ENCODE measurements at places on chromosomes 13 and 19.

GRCh38 chr19:4866595-4867424 lies 657 bp downstream of the PLIN3 start:
- DNase-seq: no peak

DNA sequence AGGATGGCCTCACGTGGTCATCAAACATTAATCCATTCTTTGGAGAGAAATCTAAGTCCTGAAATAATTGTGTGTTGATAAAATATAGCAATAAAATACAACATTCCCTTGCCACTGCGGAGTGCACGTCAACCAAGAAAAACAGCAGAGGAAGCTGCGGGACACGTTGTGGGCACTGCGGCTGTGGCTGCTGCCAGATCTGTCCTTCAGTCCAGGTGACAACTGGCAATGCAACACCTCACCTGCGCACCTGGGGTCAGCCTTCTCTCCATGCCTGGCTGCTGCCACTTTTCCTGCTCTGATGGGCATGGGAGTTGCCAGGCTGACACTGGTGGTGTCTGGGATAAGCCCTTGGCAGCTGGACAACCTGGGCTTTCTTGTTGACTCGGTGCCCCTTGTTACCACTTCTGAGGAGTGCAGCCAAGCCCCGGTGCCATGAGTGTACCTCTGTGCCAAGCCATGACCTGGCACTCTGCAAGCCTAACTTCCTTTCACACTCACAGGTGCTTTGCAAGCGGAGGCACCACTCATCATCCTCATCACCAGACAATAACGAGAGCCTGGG lies 251.6 kb upstream of the TSHZ3 start:
- DNase-seq: no peak

- DNase-seq: no peak
Observed at GRCh38 chr19:12841094-12841493, 2.8 kb downstream of the MAST1 start.

GRCh38 chr13:114134944-114135610 lies 2.7 kb upstream of the RASA3 start:
- DNase-seq: no peak

- DNase-seq: no peak
Observed at GRCh38 chr13:109694972-109695371, 91.4 kb downstream of the IRS2 start.

DNA sequence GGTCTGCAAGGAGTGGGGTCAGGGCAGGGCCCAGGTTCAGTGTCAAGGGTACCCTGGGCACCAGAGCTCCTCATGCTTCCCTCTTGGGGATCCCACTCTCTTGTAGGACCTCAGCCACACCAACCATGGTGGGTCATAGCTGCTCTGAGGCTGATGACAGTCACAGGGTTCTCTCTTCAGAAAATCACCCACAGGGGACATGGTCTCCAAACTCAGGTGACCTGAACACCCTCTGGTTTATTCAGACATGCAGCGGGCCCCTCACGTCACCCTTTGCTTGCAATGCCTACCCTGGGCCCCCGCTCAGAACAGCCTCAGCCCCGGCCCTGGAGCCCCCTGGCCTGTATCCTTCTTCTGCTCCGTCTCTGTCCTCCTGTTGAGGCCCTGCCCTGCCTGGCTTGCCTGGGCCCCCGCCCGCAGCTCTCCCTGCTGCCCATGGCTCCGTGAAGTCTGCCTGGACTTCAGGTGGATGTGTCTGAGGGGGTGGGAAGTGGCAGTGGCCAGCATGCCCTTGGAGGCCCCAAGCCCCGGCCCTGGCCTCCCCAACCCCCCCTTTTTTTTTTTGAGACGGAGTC lies 20.4 kb downstream of the CHERP start:
- DNase-seq: no peak

GRCh38 chr19:52188822-52189734 lies 774 bp upstream of the PPP2R1A start:
- DNase-seq: peak; percentile 62

DNA sequence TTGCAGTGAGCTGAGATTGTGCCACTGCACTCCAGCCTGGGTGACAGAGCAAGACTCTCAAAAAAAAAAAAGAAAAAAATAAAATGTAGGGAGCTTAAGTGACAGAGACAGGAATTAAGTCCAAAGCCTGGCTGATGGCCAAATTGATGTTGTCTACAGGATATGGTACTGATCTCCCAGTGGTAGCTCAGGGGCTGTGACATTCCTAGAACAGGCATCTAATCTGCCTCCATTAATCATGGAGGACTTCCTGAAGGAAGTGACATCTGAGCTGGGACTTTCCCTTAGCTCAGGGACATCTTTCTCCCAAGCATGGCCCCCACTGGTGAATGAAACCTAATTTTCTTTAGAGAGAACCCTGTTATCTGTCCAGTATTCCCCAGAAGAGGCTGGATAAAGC lies 11.4 kb upstream of the EDDM13 start:
- DNase-seq: no peak

DNA sequence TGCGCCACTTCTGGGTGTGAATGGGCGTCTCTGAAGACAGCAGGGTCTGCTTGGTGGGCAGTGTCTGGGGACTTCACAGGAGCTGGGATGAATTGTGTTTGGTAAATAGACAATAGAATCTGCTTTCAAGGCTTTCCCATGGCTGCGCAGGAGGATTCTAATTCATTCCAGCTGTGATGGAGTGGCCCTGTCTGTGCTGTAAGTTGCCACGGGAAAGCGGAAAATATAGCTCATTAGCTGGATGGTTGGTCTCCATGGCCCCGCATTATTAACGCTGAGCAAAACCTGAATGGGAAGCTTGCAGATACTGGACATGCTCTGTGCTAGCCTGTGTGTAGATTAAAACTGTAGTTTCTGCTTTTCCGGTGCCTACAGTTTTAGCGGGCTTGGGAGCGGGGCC lies 15.6 kb upstream of the C1QTNF9 start:
- DNase-seq: no peak

DNA sequence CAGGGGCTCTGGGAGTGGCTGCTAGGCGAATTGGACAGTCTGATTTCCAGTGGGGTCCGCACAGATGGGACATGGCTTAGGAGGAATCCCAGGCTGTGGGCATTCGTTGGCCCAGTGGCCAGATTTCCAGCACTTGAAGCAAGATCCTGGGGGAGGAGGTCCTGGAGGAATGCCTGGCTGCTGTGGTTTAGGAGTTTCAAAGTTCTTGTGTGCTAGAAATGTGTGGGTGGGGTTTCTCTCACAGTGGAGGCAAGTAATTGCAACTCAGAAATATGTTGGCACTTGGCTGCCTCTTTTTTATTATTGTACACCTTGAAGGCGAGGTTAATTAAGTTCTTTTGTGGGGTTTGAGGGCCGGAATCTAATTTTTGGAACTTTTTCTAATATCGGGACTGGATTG lies 17.1 kb downstream of the IGFL3 start:
- no peak for DNase-seq

- peak; percentile 7 for DNase-seq
Observed at GRCh38 chr19:5466814-5467291, 11.6 kb downstream of the ZNRF4 start.

DNA sequence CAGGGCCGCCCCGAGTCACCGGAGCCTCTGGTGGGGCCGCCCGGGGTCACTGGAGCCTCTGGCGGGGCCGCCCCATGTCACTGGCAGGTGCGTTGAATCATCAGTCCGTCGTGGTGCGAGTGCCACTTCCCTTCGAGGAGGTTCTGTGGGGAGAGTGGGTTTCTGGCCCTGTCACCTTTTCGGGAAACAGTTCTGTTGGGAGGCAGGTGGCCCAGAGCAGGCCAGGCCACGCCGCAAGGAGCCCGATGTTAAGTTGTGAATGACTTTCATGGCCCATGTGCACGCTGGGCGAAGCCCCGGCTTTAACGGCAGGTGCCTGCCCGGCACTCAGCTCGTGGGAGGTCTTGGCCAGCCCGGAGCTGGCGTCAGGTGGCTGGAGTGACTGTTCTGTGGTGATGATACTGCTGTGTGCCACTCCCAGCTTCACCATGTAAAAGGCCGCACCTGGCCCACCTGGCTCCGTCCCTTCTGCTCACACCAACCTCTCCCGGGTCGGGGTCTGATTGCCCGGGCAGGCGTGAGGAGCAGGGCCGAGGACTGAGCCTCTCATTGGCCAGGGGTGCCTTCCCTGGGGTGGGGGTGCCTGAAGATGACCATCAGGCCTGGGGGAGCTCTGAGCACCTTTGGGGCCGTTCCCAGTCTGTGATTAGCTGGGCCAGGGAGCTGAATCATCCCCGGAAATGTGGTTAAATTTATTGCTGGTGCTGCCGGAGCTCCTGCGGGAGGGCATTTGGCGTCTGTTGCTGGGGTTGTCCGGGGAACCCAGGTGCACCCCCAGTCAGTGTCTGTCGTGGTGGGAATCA lies 29.2 kb downstream of the CSNK1G2 start:
- no peak for DNase-seq

GRCh38 chr13:77928909-77929308 lies 10.3 kb upstream of the EDNRB start:
- no peak for DNase-seq

DNA sequence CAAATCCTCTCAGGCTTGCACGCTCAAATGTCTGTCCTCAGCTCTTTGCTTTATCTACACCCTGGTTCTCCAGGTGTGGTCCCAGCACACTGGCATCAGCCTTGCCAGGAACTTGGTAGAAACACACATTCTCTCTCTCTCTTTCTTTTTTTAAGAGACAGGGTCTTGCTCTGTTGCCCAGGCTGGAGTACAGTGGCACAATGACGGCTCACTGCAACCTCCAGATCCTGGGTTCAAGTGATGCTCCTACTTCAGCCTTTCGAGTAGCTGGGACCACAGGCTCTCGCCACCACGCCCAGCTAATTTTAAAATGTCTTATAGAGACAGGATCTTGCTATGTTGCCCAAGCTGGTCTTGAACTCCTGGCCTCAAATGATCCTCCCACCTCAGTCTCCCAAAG lies 20.8 kb downstream of the ADGRL1 start:
- DNase-seq: no peak

DNA sequence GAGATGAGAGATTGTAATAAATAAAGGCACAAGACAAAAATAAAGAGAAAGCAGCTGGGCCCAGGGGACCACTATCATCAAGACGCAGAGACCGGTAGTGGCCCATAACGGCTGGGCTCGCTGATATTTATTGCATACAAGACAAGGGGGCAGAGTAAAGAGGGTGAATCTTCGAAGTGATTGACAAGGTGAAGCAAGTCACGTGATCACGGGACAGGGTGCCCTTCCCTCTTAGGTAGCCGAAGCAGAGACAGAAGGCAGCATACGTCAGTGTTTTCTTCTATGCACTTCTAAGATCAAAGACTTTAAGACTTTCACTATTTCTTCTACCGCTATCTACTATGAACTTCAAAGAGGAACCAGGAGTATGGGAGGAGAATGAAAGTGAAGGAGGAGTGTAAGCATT lies 4.6 kb upstream of the PRKCG start:
- DNase-seq: no peak
